ENCODE measurements at places on chromosomes 2 and 18. TPM values are rescaled to one million over a fixed set of nuclear protein-coding genes. Genes with fewer than 3 reads are reported as not detected.

GRCh38 chr2:161915121-161915520, 158.9 kb downstream of the DPP4 start:
- H3K4me1 ChIP-seq, result no peaks in the 10 kb centered on the region
- H3K36me3 ChIP-seq, result no peaks in the 10 kb centered on the region
- no peak overlapping the region for H3K4me3 ChIP-seq
- no peak for DNase-seq
- no peak overlapping the region for H3K27ac ChIP-seq

The TBR1 gene
- total RNA-seq, result not detected

DNA sequence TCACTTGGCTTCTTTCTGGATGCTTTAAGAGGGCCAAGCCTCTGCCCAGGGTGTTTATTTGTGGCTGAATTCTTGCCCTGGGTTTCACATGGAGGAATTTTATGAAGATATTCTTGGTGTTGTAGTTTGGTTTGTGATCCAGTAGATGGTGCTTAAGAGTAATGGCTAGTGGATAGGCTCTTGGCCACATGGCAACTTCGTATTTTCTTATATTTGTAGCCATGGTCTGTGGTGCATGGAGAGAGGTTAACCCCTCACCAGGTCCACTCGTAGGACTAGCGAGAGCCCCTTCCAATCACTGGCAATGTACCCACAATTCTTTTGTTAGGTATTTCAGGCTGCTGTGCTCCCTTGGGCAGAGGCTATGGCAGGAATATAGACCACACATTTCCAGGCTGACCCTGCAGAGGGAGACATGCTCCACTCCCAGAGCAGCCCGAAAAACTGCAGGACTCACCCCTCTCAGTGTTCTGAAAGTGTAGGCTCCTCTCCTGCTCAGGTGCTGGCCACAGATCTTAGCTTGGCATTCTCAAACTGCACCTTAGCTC, 582.1 kb upstream of the SETBP1 start:
- no peak overlapping the region for H3K27ac ChIP-seq
- H3K4me1 ChIP-seq, result no peaks in the 10 kb centered on the region
- H3K36me3 ChIP-seq, result no peaks in the 10 kb centered on the region
- no peak overlapping the region for H3K4me3 ChIP-seq

The CCT7 gene
- total RNA-seq, result 654 TPM

DNA sequence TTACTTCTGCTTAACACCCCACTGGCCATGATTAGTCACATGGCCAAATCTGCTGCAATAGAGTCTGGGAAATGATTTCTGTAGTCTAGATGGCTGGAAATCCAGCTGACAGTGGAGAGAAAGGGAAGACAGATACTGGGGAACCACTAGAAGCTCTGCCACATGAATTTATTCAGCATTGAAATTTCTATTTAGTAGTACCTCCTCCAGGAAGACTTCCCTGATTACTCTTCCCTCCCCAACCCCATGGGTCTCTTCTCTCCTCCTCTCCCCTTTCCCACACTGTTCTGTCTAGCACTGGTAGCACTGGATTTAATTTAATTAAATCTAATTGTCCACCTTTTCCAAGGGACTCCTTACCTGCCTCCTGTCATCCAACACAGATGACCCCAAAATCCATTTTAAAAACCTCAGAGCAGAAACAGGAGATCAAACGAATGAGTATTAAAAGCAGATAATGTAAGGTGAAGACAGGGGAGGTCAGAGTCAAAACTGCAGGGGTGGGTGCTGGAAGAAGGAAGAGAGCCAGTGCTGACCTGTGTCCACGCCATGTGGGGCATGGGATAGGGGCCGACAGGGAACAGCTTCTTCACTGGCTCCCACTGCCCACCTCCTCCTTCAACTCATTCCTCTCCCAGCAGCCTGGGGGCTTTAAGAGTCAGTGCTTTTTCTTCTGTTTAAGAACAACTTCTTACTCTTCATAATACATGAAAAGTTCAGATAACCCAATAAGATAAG, 169.2 kb upstream of the HS6ST1 start:
- no peak overlapping the region for H3K4me3 ChIP-seq
- no peaks in the 10 kb centered on the region for H3K4me1 ChIP-seq
- H3K27me3 ChIP-seq, result no peaks in the 10 kb centered on the region
- no peak for DNase-seq

GRCh38 chr2:97936881-97937280, 58.9 kb downstream of the TMEM131 start:
- DNase-seq, result no peak
- H3K27ac ChIP-seq, result no peak overlapping the region
- no peaks in the 10 kb centered on the region for H3K27me3 ChIP-seq
- H3K4me3 ChIP-seq, result no peak overlapping the region
- peaks cover 9% of the 10 kb centered on the region for H3K36me3 ChIP-seq

The ITPRIPL1 gene
- 13.3 TPM for total RNA-seq

The CXCR1 gene
- total RNA-seq, result not detected

GRCh38 chr2:191030521-191031154, 16.7 kb upstream of the STAT1 start:
- no peaks in the 10 kb centered on the region for H3K27me3 ChIP-seq
- H3K4me1 ChIP-seq, result peaks cover 48% of the 10 kb centered on the region
- H3K27ac ChIP-seq, result peak overlapping the region; percentile 44
- no peak overlapping the region for H3K4me3 ChIP-seq

DNA sequence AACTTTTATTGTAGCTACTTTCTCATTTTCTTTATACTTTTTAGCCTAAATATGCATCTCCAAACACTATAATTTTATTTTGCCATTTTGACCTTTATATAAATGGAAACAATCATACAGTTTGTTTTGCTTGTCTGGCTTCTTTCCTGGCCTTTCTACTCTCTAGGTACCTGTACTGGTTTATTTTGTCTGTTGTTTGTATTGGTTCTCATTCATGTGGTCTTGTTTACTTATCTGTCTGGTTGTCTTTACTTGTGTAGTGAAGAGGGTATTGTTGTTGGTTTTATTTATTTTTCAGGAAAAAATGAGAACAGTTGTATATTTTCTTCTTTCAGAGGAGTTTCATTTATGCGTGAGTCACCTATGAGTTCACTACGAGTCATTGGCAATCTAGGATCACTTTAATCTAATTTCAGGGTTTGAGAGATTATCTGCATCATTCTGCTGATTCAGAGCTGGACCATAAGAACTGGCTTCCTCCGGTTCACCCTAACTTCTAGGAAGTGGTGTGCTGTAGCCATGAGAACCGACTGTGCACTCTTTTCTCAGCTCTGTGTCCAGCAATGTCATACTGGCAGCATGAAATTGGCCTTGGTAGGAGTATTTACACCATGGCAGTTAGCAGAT, 33.1 kb upstream of the HDAC4 start:
- peaks cover 11% of the 10 kb centered on the region for H3K4me1 ChIP-seq
- H3K27me3 ChIP-seq, result peaks cover 5% of the 10 kb centered on the region
- H3K36me3 ChIP-seq, result no peaks in the 10 kb centered on the region
- H3K27ac ChIP-seq, result no peak overlapping the region
- peak; percentile 43 for DNase-seq
- H3K4me3 ChIP-seq, result no peak overlapping the region

The LOXHD1 gene
- 0.05 TPM for total RNA-seq

DNA sequence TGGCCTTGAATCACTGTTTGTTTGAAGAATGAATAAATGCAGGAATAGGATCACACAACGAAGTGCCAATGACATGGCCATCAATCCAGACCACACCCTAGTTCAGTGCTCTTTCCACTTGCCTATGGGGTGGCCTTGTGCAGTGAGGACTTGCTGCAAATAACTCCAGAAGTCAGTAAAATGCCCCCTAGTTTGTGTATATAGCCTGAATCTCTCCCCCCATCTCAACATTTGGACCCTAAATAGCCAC, 299 bp downstream of the FABP1 start:
- H3K27ac ChIP-seq, result no peak overlapping the region
- H3K36me3 ChIP-seq, result no peaks in the 10 kb centered on the region
- no peak for DNase-seq
- H3K4me1 ChIP-seq, result no peaks in the 10 kb centered on the region

Measured in activated naive CD4-positive, alpha-beta T cell treated with anti-CD3 and anti-CD28 coated beads for 36 hours (primary cell).